NCI-H748 treated with DMSO at 0.1 percent for 48 hours (cell line): ENCODE measurements at places on chromosomes 1 and 21.

GRCh38 chr1:59188413-59189213 is 108.3 kb upstream of the FGGY start:
- no peak for DNase-seq

- no peak for DNase-seq
Measured at GRCh38 chr1:231613419-231614349, 12.9 kb upstream of the DISC1 start.

- DNase-seq: no peak
Measured at GRCh38 chr1:41535276-41535675, 50.8 kb upstream of the EDN2 start.

DNA sequence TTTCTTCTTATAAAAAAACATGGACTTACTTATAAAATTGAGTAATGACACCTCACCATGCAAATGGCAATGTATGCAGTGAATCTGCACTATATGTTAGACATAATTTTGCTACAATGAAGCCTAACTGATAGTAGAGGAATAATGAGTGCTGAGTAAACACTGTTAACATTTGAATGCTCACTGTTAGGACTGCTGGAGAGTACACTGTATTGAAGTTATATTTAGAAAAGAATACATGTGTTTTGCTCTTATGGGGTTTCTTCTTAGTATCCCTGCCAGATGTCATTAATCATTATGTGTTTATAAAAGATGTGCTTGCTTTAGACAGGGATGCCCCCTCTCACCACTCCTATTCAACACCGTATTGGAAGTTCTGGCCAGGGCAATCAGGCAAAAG is 111.1 kb upstream of the ZP4 start:
- DNase-seq: peak; percentile 19

- DNase-seq: no peak
Measured at GRCh38 chr1:248375446-248375845, at the start of gene OR2T6. TSS of gene OR2T6 (plus strand) at chr1:248375746. CDS start at chr1:248387609, 11,863 bp downstream.

DNA sequence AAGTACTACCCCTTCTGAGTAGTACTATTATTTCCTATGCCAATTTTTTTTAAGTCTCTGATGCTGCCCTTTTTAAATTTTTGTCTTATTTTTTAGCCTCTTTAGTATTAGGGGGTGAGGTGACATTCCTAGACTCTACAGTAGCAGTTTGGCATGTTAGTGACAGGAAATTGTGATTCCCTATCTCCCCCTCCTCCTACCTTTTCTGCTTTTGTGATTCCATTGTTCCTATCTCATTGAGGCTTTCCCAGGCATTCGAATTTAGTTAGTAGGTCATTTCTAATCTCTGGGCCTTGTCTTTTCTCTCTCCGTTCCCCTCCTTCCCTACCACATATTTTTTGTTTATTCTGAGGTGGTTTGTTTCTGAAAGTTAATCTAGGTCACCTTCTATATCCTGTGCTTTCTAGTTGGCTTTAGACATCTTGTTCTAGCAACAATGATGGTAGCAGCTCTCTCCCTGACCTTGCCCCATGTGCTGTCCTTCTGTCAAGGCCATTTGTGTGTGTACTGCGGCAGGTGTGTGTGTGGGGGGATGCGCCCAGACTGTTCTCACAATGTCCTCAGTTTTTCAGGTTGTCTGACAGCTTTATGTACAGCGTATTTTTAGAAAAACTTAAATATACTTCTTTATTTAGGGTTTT is 21.5 kb downstream of the SEMA6C start:
- no peak for DNase-seq
